ENCODE measurements at places on chromosomes 7 and 10.

- DNase-seq = no peak
Measured at GRCh38 chr7:155694851-155695250, 50.4 kb downstream of the RBM33 start.

DNA sequence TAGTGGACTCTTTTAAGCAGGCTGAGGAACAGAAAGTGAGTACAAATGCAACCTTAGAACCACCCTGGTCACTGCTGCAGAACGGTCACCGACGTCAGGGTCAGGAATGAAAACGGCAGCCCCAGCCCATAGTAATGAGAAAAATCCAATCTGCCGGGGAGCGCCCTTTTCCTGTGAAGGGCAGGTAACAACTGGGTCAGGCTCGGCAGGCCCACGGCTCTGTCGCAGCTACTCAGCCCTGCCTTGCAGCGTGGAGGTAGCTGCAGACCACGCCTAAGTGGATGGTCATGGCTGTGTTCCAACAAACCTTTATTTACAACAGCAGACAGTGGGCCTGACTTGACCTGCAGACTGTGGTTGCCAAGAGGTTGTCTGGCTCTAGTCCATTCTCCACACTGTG is 563.2 kb downstream of the DNAJB6 start:
- DNase-seq = no peak

GRCh38 chr7:2732388-2732787 is 44.4 kb downstream of the AMZ1 start:
- DNase-seq = no peak

- DNase-seq = no peak
Measured at GRCh38 chr10:71727738-71728737, 8.5 kb upstream of the C10orf105 start.

DNA sequence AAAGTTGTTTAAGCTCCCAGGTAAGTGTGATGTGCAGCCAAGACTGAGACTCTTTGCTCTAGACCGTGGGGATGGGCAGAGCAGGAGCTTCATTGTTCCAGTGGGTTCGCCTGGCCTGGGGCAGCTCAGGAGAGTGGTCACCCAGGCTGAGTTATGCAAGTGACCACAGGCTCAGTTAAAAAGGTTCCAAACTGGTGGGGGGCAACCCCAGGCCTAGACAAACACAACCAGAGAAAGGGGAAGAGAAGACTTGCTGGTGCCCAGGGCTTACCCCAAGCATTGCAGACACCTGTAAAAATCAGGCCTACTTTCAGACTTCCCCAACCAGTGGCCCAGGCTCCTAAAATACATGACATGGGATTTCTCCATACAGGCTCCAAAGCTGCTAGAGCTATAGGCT is 21.6 kb downstream of the CREB3L2 start:
- no peak for DNase-seq

DNA sequence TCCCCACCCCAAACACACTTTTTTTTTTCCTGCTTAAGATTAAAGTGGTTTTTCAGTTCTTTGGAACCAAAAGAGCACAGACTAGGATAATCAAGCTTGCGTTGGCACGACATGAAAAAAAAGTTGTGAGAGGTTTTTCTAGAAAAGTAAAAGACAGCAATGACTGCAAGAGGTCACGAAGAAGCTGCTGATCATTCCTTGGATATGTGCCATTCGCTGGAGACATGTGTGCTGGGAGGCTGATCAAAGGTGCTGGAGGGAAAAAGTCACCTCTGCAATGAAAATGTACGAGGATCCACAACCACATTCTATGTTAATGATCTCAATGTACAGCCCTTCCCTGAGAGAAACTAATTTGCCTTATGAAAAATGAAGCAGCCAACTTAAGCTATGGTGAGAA is 5.4 kb downstream of the AKR1B1 start:
- DNase-seq = no peak

- DNase-seq = no peak
Measured at GRCh38 chr10:36506261-36506660, 619.1 kb upstream of the ANKRD30A start.

Measured in stimulated activated CD4-positive, alpha-beta T cell treated with anti-CD3 and anti-CD28 coated beads, Interleukin-2, amount 100 ng/mL, for 48 hours (primary cell).